ENCODE measurements at places on chromosomes 13 and 19. TPM values are rescaled to one million over a fixed set of nuclear protein-coding genes. Genes with fewer than 3 reads are reported as not detected.
A peak's percentile ranks its signal among the peaks of the same experiment; 100 is the strongest.

DNA sequence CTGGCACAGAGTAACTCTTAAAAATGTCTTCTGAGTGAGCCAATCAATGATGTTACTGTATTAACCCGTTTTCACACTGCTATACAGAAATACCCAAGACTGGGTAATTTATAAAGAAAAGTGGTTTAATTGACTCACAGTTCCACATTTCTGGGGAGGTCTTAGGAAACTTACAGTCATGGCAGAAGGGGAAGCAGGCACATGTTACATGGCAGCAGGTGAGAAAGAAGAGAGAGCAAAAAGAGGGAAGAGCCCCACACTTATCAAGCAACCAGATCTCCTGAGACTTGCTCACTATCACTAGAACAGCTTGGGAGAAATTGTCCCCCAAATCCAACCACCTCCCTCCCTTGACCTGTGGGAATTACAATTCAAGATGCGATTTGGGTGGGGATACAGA is 97.6 kb upstream of the MIR17HG start:
- H3K27ac ChIP-seq, result no peak overlapping the region
- H3K36me3 ChIP-seq, result no peaks in the 10 kb centered on the region
- DNase-seq, result no peak
- no peaks in the 10 kb centered on the region for H3K27me3 ChIP-seq

GRCh38 chr19:11304936-11305335 is 9.0 kb downstream of the TSPAN16 start:
- H3K4me3 ChIP-seq, result no peak overlapping the region
- peaks cover 19% of the 10 kb centered on the region for H3K27me3 ChIP-seq
- no peak overlapping the region for H3K27ac ChIP-seq
- DNase-seq, result no peak
- peaks cover 22% of the 10 kb centered on the region for H3K4me1 ChIP-seq

DNA sequence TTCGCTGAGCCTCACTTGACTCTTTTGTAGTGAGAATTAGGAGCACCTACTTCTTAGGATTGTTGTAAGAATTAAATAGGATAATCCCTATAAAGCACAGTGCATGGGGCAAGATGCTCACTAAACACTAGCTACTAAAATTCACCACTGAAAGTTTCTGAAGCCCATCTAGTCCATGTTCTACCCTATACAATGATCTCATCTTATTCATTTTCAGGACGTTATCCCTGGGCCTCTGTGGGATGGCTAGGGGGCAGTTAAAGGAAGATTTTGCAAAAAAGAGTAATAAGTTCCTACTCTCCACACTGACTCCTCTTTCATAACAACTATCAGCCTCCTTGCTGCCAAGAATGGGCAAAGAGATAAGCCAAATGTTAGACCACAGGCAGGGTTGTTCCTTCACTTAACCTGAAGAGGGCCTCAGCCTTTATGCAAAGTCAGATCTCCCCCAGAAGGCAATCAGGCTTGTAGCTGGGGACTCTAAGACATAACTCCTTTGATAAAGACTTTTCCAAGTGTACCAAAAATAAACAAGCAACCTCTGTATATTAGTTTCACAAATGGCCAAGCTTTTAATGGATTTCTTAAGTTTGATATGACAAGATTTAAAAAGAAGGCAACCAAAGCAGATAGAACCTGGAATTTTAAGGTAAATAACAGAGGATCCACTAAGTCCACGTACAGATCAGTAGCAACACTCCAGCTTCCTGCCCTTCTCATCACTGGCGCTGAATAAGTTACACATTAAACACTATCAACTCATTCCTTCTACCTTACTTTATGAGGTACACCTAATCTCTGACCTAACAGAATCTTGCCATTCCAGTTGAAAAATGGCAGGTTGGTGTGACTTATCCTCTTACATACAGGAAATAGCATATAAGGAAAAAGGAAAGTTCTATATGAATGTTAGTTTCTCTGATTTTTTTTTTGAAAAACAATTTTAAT is 44.4 kb downstream of the ELF1 start:
- peak overlapping the region; percentile 57 for H3K27ac ChIP-seq
- H3K36me3 ChIP-seq, result peaks cover 12% of the 10 kb centered on the region
- H3K27me3 ChIP-seq, result no peaks in the 10 kb centered on the region
- H3K4me1 ChIP-seq, result peaks cover 70% of the 10 kb centered on the region
- H3K4me3 ChIP-seq, result peak overlapping the region; percentile 3

- H3K4me1 ChIP-seq, result no peaks in the 10 kb centered on the region
- H3K36me3 ChIP-seq, result no peaks in the 10 kb centered on the region
- no peak for DNase-seq
- no peak overlapping the region for H3K4me3 ChIP-seq
- no peaks in the 10 kb centered on the region for H3K27me3 ChIP-seq
These were observed 143.5 kb upstream of the UBL3 start for GRCh38 chr13:29993716-29994488.

DNA sequence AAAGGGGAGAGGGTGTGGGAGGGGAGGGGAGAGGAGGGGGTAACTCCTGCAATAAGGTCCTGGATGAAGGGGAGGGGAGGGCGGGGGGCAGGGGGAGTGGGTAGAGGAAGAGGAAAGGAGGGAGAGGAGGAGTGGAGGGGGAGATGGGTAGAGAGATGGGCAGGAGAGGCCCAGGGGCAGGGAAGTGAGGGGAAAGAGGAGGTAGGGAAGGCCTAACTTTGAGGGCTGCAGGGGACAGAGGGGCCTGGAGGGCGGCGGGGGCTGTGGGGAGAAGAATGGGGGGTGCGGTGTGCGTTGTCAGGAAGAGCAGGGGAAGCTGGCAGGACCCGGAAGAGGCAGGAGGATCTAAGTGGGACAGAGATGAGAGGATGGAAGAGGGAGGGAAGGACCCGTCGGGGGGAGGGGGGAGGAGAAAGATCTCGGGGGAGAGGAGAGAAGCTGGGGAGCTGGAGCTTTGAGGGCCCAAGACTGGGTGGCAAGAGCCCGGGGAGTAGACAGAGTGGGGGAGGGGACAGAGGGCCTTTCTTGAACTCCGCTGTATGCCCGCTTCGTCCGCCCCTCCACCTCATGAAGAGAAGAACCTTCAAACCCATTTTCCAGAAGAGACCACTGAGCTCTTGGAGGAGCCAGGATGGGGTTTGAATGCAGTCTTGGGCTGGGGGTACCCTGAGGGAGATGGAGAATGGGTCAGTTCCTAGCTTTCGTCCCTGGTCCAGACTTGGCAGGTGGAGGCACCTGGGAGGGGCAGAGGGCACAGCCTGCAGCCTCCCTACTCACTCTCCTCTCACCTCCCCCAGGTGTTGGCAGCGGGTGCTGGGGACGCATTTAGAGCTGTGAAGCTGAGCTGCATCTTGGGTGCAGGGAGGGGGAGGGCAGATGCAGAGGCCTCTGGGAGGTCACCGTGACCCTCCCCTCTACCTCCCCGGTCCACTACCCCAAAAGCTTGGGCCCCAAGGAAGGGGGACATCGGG is 778 bp upstream of the LRRC4B start:
- no peak for DNase-seq
- no peaks in the 10 kb centered on the region for H3K4me1 ChIP-seq
- no peak overlapping the region for H3K27ac ChIP-seq
- no peaks in the 10 kb centered on the region for H3K36me3 ChIP-seq
- peaks cover 4% of the 10 kb centered on the region for H3K27me3 ChIP-seq

USP12 gene
- 30.3 TPM for total RNA-seq

C13orf42 gene
- not detected for total RNA-seq

DNA sequence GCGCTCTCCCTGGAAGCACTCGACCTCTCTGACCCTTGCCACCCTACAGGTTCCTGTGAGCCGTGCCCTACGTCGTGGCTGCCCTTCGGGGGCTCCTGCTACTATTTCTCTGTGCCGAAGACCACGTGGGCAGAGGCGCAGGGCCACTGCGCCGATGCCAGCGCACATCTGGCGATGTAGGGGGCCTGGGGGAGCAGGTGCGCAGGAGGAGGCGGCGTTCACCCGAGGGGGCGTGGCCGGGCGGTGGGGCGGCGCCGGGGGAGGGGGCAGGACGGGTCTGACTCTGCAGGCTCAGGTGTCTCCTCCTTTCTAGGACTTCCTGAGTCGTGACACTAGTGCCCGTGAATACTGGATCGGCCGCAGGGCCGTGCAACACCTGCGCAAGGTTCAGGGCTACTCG is 26.4 kb downstream of the CLEC4M start:
- H3K27ac ChIP-seq, result no peak overlapping the region
- no peaks in the 10 kb centered on the region for H3K36me3 ChIP-seq
- H3K27me3 ChIP-seq, result peaks cover 22% of the 10 kb centered on the region
- H3K4me1 ChIP-seq, result no peaks in the 10 kb centered on the region
- DNase-seq, result no peak
- H3K4me3 ChIP-seq, result no peak overlapping the region

DNA sequence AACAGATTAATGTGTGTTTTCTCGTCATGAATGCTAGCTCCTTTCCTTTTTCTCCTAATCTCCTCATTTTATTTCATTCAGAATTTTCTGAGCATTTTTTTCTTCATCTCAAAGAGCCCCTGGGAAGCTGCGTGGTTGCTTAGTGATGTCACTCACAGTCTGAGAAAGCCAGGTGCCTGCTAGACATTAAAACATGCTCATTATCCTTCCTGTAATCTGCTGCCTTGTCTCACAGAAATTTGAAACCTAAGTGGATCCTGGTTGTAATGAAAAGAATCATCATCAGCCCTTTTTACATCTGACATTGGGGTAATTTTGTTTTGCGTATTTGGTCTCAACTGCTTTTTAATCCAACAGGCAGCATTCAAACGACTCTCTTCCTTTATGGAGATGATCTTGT is 108.2 kb upstream of the RNF113B start:
- H3K27ac ChIP-seq, result no peak overlapping the region
- H3K27me3 ChIP-seq, result no peaks in the 10 kb centered on the region
- DNase-seq, result no peak
- H3K4me1 ChIP-seq, result peaks cover 55% of the 10 kb centered on the region
- peaks cover 46% of the 10 kb centered on the region for H3K36me3 ChIP-seq

- no peaks in the 10 kb centered on the region for H3K36me3 ChIP-seq
- DNase-seq, result no peak
- H3K4me1 ChIP-seq, result no peaks in the 10 kb centered on the region
- no peak overlapping the region for H3K4me3 ChIP-seq
These were observed 34.8 kb downstream of the CYP2B6 start for GRCh38 chr19:41025871-41026270.

GRCh38 chr19:22783651-22784410 is at the start of gene ZNF99:
Gene ZNF99 (minus strand): TSS chr19:22784151. CDS start chr19:22784016, 135 bp downstream.
- no peak for DNase-seq
- H3K36me3 ChIP-seq, result no peaks in the 10 kb centered on the region
- no peaks in the 10 kb centered on the region for H3K4me1 ChIP-seq
- H3K4me3 ChIP-seq, result no peak within 1 kb of the TSS
- no peaks in the 10 kb centered on the region for H3K27me3 ChIP-seq

- no peak overlapping the region for H3K27ac ChIP-seq
- H3K36me3 ChIP-seq, result no peaks in the 10 kb centered on the region
- peaks cover 38% of the 10 kb centered on the region for H3K4me1 ChIP-seq
- H3K27me3 ChIP-seq, result no peaks in the 10 kb centered on the region
- H3K4me3 ChIP-seq, result no peak overlapping the region
These were observed 90.5 kb upstream of the FARP1 start for GRCh38 chr13:98052412-98052811.

GRCh38 chr19:15722956-15723355 is 4.9 kb upstream of the OR10H2 start:
- H3K27ac ChIP-seq, result no peak overlapping the region
- H3K4me1 ChIP-seq, result no peaks in the 10 kb centered on the region
- no peaks in the 10 kb centered on the region for H3K36me3 ChIP-seq

- H3K27me3 ChIP-seq, result no peaks in the 10 kb centered on the region
- DNase-seq, result no peak
- no peak overlapping the region for H3K27ac ChIP-seq
- H3K36me3 ChIP-seq, result peaks cover 8% of the 10 kb centered on the region
- H3K4me1 ChIP-seq, result peaks cover 4% of the 10 kb centered on the region
These were observed 6.4 kb downstream of the ZNF808 start for GRCh38 chr19:52533901-52534300.

CACNG7 gene
- total RNA-seq, result not detected

- H3K27me3 ChIP-seq, result no peaks in the 10 kb centered on the region
- no peak overlapping the region for H3K27ac ChIP-seq
- DNase-seq, result no peak
- peaks cover 15% of the 10 kb centered on the region for H3K4me1 ChIP-seq
- H3K4me3 ChIP-seq, result no peak overlapping the region
- peaks cover 4% of the 10 kb centered on the region for H3K36me3 ChIP-seq
These were observed 3.4 kb downstream of the RFX1 start for GRCh38 chr19:14002571-14003250.

DNA sequence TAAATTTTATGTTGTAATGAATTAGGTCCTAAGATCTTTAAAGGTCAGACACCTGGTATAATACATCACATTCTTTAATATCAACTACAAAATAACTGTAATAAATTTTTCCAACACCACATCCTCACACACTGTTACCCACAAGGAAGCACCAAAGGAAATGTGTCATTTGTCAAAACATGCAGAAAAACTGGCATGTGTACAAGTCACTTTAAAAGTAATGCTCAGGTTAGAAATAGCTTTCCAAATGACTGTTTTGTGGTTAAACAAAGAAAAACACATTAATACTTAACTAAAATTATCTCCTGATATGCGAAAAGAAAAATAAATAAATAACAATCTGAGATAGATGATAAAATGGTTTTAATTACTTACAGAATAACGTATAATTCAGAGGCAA is 74.7 kb downstream of the MZT1 start:
- no peak overlapping the region for H3K4me3 ChIP-seq
- no peaks in the 10 kb centered on the region for H3K27me3 ChIP-seq
- no peak overlapping the region for H3K27ac ChIP-seq
- no peaks in the 10 kb centered on the region for H3K36me3 ChIP-seq
- no peak for DNase-seq

GRCh38 chr19:30906871-30907270 is 442.4 kb downstream of the TSHZ3 start:
- no peaks in the 10 kb centered on the region for H3K36me3 ChIP-seq
- H3K27ac ChIP-seq, result no peak overlapping the region
- no peak overlapping the region for H3K4me3 ChIP-seq
- no peaks in the 10 kb centered on the region for H3K27me3 ChIP-seq
- H3K4me1 ChIP-seq, result no peaks in the 10 kb centered on the region
- DNase-seq, result no peak

ZNF888 gene
- total RNA-seq, result 10.4 TPM
